SHP77 (cell line): ENCODE measurements at places on chromosomes 6 and 20.

GRCh38 chr6:43129434-43130194 is 41.5 kb upstream of the SRF start:
- no peak for DNase-seq

GRCh38 chr6:69868961-69869360 is 2.6 kb downstream of the COL19A1 start:
- DNase-seq: no peak

- DNase-seq: no peak
Measured at GRCh38 chr6:4920914-4921410, 82.9 kb downstream of the RPP40 start.

DNA sequence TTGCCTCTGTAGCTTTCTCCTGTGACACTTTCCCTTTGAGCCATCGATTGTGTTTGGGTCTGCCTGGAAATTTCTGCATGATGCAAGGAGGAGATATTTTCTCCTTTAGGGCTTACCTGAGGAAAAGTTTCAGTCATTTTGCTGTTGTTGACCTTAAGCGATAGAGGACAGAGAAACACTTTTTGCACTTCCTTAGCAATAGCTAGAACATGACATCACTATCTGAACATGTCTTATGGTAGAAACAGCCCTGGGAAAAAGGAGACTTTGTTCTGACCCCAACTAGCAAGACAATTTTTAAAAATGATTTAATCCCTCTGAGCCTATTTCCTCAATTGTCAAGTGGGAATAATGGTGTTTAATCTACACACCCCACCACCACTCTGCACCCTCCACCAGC is 9.7 kb upstream of the FILIP1 start:
- DNase-seq: no peak

DNA sequence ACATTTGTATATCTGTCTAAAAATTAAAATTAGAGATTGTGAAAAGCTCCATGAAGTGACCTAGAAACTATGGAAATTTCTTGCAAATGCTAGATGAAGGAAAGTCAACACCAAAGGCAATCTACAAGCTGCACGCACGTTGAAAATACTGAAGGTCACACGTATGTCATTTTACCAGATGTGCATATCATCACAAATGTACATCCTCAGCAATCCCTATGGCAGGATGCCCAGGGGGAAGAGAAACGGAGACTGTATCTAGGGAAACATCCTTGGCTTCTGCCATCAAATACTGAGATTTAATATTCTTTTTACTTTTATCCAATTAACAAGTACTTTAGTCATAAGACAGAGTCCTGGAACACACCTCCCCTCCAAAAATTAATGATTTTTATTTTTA is 672.0 kb downstream of the RNF144B start:
- DNase-seq: no peak

DNA sequence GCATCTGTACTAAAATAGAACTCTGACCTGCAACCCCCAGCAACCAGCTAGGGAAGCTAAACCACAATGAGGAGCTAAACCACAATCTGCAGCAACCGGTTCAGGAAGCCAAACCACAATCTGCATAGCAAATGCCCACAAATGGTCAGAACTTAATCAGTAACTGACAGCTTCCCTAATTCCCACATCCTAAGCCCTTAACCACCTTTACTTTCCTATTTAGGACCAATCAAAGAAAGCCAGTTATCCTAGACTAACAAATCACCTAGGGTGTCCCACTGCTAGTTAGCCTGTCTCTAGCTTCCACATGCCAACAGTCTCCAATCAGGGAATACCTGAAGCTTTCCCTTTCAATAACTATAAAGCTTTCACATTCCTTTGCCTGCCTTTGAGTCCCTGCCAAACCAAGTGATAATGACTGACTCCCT is 424.6 kb upstream of the PTCHD4 start:
- DNase-seq: no peak

DNA sequence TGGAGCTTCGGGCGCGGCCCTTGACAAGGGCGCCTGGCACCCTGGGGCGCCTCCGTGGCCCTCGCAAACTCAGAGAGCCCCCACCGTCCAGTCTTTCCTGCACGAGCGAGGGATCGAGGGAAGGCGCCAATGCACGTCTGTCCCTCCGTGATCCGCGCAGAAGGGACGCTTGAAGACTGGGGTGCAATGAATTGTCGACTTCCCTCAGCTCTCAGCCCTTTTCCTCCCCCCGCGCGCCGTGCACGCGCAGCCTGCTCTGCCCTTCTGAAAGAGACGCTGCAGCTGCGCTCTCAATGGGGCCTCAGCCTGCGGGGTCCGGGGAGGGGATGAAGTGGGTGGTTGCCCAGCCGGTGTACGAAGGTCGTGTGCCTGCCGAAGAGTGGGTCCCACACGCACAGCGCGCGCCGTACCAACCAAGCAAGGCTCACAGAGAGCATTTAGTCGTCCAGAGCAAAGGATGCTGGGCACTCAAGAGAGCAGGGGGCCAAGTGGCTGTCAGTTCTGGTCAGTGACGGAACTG is 5.5 kb upstream of the SOX4 start:
- DNase-seq: peak; percentile 77

GRCh38 chr6:117557951-117558350 is 44.4 kb downstream of the GOPC start:
- DNase-seq: no peak

GRCh38 chr20:33944914-33945313 is 48.8 kb upstream of the RALY start:
- no peak for DNase-seq

DNA sequence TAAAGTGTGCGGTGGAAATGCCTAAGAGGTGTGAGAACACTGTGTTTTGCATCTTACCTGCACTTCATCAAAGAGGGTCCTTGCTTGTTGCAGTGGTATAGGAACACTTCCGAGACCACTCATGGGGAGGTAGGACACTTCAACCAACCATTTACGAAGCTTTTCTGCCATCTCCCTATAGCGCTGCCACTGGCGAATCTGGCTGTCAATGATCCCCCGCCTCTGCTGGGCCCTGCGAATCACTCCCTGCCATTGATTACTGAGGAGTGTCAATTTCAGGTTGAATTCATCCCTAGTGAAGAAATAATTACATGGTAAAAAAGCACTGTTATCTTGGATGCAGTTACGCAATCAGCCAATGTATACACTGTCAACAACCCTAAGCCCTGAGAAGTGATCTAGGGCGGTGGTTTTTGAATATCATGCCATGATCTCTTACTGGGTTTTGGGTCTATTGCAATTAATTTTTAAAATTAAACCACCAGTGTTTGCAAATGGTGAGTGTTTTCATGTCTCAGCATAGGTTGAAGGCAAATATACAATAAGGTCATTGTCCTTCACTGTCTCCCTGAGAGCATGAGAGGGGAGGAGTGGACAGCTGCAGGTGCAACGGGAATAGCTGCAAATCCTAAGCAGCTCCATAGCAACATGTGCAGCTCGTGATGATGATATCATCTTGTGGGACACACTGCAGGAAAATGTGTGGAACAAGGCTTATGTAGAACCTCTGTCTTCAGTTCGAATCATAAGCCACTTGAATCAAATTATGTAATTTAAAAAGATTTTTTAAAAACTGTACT is 400.6 kb downstream of the ESR1 start:
- DNase-seq: peak; percentile 65

DNA sequence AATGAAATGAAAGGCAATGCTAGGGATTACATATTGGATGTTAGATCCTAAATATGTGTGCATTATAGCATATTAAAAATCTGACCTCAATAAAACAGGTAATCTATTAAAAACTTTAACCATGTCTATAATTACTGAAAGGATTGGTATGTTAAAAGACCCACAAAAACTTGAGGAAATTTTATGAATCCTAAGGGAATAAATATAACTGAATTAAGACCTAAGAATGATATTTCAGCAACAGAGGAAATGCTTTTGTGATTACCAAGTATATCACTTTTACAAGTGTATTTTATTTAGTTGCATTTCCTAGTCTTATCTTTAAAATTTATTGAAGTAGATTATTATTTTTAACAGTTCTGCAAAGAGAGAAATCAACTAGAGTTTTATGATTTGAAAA is 571.5 kb downstream of the HDGFL1 start:
- DNase-seq: no peak

- no peak for DNase-seq
Measured at GRCh38 chr20:57038608-57039440, 227.6 kb downstream of the BMP7 start.

DNA sequence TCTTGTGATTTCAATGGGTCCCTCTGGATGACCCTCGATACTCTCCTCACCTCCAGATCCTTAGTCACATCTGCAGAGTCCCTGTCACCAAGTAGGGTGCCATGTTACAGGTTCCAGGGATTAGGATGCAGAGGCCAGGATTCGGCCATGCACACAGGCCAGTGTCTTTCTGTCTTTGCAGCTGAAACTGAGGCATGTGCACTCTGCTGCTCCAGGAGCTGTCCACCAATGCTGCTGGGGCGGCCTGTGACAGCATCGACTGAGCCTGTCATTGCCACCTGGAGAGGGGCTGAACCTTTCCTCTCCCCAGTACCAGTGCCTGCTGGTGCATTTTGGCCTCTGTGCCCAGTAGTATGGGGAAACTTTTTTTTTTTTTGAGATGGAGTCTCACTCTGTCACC is 4.4 kb upstream of the RBM38 start:
- no peak for DNase-seq

DNA sequence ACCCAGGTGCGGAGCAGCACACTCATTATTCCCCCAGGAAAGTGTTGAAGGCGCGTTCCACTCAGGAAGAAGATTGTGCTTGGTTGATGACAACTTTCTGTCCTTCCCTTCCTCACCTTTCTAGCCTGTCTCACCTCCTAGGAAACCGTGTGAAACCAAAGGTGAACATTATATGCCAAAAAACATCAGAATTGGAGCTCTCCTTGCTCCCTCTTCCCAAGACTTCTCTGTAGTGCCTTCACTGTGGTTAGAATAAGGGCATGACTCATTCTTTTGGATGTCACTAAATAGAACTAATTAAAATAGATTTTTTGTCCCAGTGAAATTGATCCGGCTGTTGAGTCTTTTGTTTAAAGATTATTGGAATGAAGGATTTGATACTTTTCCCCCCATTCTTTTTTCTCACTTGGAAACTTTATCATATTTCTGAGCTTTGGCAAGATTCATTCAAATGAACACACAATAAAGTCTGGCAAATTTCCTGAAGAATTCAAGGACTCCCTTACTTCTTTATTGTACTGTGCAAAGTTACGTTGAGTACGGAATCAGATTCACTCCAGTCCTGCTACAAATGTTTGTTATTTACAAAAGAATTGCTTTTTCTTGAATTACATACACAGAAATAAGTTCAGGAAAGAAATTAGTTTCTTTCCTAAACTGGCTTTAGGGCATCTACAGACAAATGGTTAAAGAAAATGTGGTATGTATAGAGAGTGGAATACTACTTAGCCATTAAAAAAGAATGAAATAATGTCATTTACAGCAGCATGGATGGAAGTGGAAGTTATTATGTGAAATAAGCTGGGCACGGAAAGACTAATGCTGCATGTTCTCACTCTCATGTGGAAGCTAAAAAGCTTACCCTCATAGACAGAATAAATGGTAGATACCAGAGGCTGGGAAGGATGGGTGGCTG is 142.8 kb upstream of the AKAP12 start:
- no peak for DNase-seq

DNA sequence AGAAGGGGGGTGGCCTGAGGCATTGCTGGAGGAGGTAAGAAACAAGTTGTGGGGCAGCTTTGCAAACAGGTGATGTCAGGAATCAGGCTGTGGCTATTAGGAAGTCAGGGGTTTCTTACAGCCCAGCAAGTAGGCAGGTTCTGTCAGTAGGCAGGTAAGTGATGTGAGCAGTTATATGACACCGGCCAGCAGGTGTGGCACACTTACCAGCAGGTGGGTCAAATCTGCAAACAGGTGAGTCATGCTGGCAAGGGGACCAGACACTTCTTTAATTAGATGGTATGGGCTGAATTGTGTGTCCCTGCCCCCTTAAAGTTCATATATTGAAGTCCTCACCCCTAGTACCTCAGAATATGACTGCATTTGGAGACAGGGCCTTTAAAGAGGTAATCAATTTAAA is 16.4 kb upstream of the ENPP4 start:
- DNase-seq: no peak

DNA sequence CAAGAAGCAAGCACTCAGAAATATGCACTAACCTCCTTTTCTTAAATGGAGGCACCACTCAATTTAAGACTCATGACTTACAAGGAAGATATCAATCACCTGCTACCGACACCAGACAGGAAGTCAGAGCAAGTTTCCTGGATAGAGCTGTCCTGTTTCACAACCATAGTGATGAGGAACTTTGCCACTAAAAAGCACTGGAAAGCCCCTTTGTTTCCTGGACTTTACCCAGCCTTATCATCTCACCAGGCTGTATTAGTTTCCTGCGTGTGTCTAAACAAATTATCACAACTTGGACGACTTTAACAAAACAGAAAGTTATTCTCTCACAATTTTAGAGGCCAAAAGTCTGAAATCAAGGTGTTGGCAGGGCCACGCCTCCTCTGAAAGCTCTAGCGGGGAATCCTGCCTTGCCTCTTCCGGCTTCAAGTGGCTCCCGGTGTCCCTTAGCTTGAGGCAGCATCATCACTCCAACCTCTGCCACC is 253.8 kb upstream of the STXBP5 start:
- DNase-seq: no peak

DNA sequence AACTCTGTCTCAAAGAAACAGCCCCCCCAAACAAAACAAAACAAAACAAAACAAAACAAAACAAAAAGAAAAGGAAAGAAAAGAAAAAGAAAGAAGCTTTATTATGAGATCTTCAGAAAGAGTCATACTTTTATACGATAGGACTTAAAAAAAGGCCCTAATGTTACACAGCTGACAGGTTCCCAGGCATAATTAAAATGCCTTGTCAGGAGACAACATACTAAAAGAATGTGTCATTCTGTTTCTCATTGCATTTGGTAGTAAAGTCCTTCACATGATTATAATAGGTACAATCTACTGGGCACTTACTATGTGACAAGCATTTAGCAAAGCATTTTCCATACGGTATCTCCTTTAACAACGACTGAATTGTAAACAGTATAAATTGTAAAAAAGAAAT is 36.4 kb upstream of the RPN2 start:
- DNase-seq: no peak

GRCh38 chr6:35775031-35775430 is 1.4 kb upstream of the CLPSL2 start:
- no peak for DNase-seq

- DNase-seq: no peak
Measured at GRCh38 chr6:29907637-29908340, 34.5 kb upstream of the HLA-A start.

DNA sequence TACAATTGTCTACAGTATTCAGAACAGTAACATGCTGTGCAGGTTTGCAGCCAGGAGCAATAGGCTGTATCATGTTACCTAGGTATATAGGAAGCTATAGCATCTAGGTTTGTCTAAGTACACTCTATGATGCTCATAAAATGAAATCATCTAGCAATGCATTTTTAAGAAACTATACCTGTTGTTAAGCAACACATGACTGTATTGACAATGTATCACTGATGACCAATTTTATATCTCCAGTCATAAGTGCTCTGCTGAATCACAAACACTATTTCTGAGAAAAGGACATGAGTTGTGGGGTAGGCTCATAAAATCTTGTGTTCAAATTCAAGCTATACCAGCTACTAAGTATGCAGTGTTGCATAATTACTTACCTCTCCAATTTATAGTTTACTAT is 501.3 kb downstream of the CD109 start:
- DNase-seq: no peak

GRCh38 chr20:18847226-18847755 is 33.7 kb downstream of the SCP2D1 start:
- no peak for DNase-seq

- no peak for DNase-seq
Measured at GRCh38 chr6:23011615-23012014, 442.2 kb downstream of the HDGFL1 start.
